ENCODE measurements at places on chromosomes 5 and 9. TPM values are rescaled to one million over a fixed set of nuclear protein-coding genes. Genes with fewer than 3 reads are reported as not detected.

Gene MAMDC2
- 7.0 TPM for polyA plus RNA-seq

GRCh38 chr5:36441280-36441679 lies 139.6 kb upstream of the RANBP3L start:
- H3K4me3 ChIP-seq, result no peak overlapping the region
- H3K27ac ChIP-seq, result no peak overlapping the region
- DNase-seq, result no peak
- H3K36me3 ChIP-seq, result no peaks in the 10 kb centered on the region
- peaks cover 33% of the 10 kb centered on the region for H3K4me1 ChIP-seq
- no peaks in the 10 kb centered on the region for H3K27me3 ChIP-seq

Gene OCLN
- polyA plus RNA-seq, result 4.4 TPM

Gene PCDHGA5
- not detected for polyA plus RNA-seq

DNA sequence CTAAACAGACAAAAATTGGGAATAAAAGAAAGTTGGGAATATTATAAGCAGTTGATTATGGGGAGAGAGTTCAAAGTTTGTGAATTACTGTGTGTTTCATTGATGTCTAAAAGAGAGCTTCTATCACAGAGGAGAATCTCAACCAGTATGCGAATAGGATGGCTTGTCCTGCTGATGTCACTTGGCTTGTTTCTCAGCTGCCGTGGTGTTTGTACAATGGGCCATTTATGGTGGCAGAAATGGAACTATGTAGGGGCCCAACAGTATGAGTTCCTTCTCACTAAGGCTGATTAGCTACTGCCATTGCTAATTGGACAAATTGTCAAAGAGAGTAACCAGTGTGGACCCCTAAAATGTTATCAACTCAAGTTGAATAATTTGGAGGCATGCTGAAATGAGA lies 103.9 kb downstream of the ST8SIA4 start:
- no peak overlapping the region for H3K4me3 ChIP-seq
- H3K4me1 ChIP-seq, result no peaks in the 10 kb centered on the region
- no peak overlapping the region for H3K27ac ChIP-seq
- no peaks in the 10 kb centered on the region for H3K27me3 ChIP-seq

GRCh38 chr9:113559834-113560800 lies 96.6 kb downstream of the RGS3 start:
- H3K36me3 ChIP-seq, result no peaks in the 10 kb centered on the region
- peak overlapping the region; percentile 78 for H3K27ac ChIP-seq
- H3K27me3 ChIP-seq, result no peaks in the 10 kb centered on the region
- DNase-seq, result no peak
- no peak overlapping the region for H3K4me3 ChIP-seq

Gene MCIDAS
- 1.8 TPM for polyA plus RNA-seq

Gene ARL15
- 15.0 TPM for polyA plus RNA-seq

Gene FAM153A
- polyA plus RNA-seq, result 11.2 TPM

GRCh38 chr5:137858223-137858916 lies 9.3 kb upstream of the MYOT start:
- peaks cover 5% of the 10 kb centered on the region for H3K4me1 ChIP-seq
- peak; percentile 20 for DNase-seq
- H3K27ac ChIP-seq, result peak overlapping the region; percentile 11

DNA sequence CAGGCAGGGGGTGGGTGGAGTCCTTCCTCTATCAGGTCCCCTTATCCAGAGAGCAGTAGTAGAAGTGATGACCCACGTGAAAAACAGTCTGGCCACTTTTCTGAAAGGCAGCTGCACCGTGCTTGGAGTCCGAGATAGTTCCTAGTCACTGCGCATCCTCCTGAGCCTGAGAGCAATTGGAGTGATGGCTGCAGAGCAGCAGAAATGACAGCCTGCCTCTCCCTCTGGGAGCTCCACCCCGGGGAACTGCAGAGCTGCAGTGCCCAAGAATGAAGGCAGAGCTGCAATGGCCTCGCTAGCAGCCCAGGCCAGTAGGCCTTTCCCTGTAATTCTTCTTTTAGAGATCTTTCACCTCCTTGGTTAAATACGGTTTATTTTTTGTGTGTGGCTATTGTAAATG lies 82.6 kb downstream of the CETN3 start:
- H3K4me3 ChIP-seq, result no peak overlapping the region
- no peaks in the 10 kb centered on the region for H3K4me1 ChIP-seq
- no peak for DNase-seq
- H3K27me3 ChIP-seq, result no peaks in the 10 kb centered on the region
- H3K27ac ChIP-seq, result no peak overlapping the region
- no peaks in the 10 kb centered on the region for H3K36me3 ChIP-seq

GRCh38 chr5:149790276-149790675 lies 60.2 kb downstream of the PPARGC1B start:
- H3K27me3 ChIP-seq, result no peaks in the 10 kb centered on the region
- peaks cover 49% of the 10 kb centered on the region for H3K4me1 ChIP-seq
- no peak overlapping the region for H3K4me3 ChIP-seq
- no peaks in the 10 kb centered on the region for H3K36me3 ChIP-seq
- H3K27ac ChIP-seq, result no peak overlapping the region
- no peak for DNase-seq

DNA sequence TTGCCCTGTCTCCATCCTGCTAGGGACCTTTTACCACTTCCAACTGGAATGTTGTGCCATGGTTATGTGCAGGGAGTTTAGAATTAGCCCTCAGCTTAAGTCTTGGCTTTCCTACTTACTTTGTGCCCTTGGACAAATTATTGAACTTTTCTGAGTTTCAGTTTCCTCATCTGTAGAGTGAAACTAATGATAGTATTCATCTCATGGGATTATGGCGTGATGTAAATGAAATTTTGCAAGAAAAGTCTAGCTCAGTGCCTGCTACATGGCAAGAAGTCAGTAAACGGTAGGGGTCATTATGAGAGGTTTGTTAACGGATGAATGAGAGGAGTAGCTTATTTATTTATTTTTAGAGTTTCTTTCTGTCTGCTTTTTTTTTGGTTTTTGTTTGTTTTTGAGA lies 1.8 kb downstream of the MVB12B start:
- peak overlapping the region; percentile 92 for H3K27ac ChIP-seq
- H3K4me1 ChIP-seq, result peaks cover 17% of the 10 kb centered on the region
- no peak overlapping the region for H3K4me3 ChIP-seq
- no peak for DNase-seq
- no peaks in the 10 kb centered on the region for H3K27me3 ChIP-seq

DNA sequence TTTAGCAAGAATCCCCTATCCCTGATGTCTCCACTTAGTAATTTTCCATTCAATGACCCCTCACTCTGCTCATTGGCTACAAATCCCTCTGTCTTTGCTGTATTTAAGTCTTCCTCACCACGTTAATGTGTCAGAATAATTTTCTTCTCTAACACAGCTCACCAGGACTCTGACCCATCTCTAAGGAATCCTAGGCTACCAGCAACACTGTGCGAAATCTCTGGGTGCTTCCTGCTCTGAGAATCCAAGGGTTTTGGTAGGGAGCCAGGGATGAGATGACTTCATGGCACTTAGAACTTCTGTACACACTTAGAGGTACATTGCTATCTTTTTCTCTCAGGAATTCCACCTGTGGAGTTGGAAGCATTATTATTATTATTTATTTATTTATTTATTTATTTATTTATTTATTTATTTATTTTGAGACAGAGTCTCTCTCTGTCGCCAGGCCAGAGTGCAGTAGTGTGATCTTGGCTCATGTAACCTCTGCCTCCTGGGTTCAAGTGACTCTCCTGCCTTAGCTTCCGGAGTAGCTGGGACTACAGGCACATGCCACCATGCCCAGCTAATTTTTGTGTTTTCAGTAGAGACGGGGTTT lies 53.5 kb downstream of the FOXI1 start:
- H3K27me3 ChIP-seq, result no peaks in the 10 kb centered on the region
- H3K27ac ChIP-seq, result no peak overlapping the region
- no peak overlapping the region for H3K4me3 ChIP-seq
- no peaks in the 10 kb centered on the region for H3K36me3 ChIP-seq

Gene NMUR2
- not detected for polyA plus RNA-seq

DNA sequence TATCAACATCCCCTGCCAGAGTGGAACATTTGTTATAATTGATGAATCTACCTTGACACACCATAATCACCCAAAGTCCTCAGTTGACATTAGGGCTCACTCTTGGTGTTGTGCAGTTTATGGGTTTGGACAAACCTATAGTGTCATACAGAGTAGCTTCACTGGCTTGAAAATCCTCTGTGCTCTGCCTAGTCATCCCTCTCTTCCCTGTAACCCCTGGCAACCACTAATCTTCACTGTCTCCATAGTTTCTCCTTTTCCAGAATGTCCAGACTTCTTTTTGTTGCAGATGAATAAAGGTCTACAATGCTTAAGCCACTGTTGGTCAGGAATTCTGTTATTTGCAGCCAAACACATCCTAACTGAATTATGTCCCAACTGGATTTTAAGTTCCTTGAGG lies 22.5 kb upstream of the SUB1 start:
- H3K27ac ChIP-seq, result no peak overlapping the region
- H3K4me1 ChIP-seq, result no peaks in the 10 kb centered on the region
- H3K4me3 ChIP-seq, result no peak overlapping the region

Gene TXN
- polyA plus RNA-seq, result 382 TPM

Gene PCDHGC4
- polyA plus RNA-seq, result not detected

DNA sequence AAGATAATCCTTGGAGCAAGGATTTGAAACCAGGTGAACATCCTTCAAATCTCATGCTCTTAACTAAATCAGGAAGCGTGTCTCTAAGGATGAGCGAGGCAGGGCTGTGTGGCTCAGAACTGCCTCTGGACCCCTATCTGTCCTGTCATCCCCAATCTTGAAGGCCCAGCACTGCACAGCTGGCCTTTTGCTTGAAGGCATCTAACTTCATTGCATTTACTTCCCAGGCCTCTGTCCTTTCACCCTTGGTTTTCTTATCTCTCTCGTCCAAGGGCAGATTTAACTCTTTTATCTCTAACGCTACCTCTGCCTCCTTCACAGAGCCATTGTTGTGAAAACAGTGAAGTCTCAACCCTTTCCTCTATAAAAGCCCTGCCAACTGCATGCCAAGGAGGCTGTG lies 83.8 kb downstream of the UGCG start:
- H3K4me1 ChIP-seq, result peaks cover 8% of the 10 kb centered on the region
- H3K36me3 ChIP-seq, result no peaks in the 10 kb centered on the region
- DNase-seq, result no peak
- H3K27me3 ChIP-seq, result no peaks in the 10 kb centered on the region

Gene BTNL8
- 1.3 TPM for polyA plus RNA-seq

- no peak overlapping the region for H3K27ac ChIP-seq
- no peaks in the 10 kb centered on the region for H3K36me3 ChIP-seq
- H3K27me3 ChIP-seq, result no peaks in the 10 kb centered on the region
- H3K4me1 ChIP-seq, result no peaks in the 10 kb centered on the region
These were observed 479.0 kb downstream of the CAAP1 start for GRCh38 chr9:26413611-26414010.

Gene IL31RA
- polyA plus RNA-seq, result not detected

Gene PHF24
- polyA plus RNA-seq, result not detected

Gene GTF3C5
- polyA plus RNA-seq, result 30.3 TPM

Gene GABRB2
- 0.08 TPM for polyA plus RNA-seq

GRCh38 chr9:110327716-110328115 lies 9.9 kb downstream of the TXNDC8 start:
- no peak overlapping the region for H3K4me3 ChIP-seq
- H3K4me1 ChIP-seq, result no peaks in the 10 kb centered on the region
- no peak overlapping the region for H3K27ac ChIP-seq
- no peaks in the 10 kb centered on the region for H3K36me3 ChIP-seq
- H3K27me3 ChIP-seq, result no peaks in the 10 kb centered on the region
